ENCODE measurements at places on chromosomes 3 and 15.

GRCh38 chr3:14317057-14317553 lies 85.3 kb upstream of the SLC6A6 start:
- no peak for DNase-seq

DNA sequence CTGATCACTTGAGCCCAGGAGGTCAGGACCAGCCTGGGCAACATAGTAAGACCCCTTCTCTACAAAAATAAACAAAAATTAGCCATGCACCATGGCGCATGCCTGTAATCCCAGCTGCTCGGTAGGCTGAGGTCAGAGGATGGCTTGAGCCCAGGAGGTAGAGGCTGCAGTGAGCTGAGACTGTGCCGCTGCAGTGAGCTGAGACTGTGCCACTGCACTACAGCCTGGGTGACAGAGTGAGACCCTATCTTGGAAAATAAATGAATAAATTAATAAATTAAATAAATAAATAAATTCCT lies 10.8 kb downstream of the SHISA5 start:
- DNase-seq, result no peak

DNA sequence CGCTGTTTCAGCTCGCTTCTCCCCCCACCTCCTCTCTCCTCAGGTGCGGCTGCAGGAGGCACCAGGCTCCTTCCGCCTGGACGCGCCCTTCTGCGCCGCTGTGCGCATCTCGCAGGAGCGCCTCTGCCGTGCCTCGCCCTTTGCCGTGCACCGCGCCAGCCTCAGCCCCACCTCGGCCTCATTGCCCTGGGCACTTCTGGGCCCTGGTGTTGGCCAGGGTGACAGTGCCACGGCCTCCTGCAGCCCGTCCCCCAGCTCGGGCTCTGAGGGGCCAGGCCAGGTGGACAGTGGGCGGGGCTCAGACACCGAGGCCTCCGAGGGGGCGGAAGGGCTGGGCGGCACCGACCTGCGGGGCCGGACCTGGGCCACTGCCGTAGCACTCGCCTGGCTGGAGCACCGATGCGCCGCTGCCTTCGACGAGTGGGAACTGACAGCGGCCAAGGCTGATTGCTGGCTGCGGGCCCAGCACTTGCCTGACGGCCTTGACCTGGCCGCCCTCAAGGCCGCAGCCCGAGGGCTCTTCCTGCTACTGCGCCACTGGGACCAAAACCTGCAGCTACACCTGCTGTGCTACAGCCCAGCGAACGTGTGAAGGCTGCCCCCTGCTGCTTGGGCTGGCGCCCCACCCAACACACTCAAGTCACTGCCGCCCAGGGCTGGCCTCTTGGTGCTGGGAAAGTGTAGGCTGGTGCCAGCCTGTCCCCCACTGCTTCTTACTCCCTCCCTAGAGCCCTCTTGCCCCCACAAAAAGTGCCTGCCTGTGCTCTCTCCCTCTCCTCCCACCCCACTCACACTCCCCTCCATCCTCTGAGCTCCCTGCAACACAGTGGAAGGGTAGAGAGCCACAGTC lies 7.1 kb downstream of the ALG3 start:
- DNase-seq, result no peak

GRCh38 chr3:194133661-194134230 lies 2.2 kb upstream of the HES1 start:
- DNase-seq, result no peak

- no peak for DNase-seq
Observed at GRCh38 chr3:49727924-49728361, 4.2 kb upstream of the GMPPB start.

Measured in stimulated activated CD4-positive, alpha-beta T cell treated with anti-CD3 and anti-CD28 coated beads, Interleukin-15, amount 100 ng/mL, for 1 hour (primary cell).